ENCODE measurements at places on chromosomes 4 and X.

DNA sequence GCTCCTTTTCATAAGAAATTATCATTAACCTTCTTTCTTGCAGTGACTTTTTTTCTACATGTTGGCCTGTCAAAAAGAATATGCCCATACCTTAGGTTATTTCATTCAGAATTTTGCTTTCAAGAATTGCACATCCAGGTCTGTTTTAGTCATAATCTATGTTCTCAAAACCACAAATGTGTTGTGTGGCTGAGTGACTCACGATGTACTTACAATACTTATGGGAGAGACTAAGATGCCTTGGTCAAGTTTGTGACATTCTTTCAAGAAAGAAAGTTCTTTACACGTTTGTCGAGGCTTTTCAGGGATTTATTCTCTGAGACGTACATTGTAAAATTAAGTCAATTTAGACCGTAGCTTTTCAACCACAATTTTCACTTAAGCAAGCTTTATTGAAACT is 396.7 kb downstream of the FSTL5 start:
- peak; percentile 39 for DNase-seq

DNA sequence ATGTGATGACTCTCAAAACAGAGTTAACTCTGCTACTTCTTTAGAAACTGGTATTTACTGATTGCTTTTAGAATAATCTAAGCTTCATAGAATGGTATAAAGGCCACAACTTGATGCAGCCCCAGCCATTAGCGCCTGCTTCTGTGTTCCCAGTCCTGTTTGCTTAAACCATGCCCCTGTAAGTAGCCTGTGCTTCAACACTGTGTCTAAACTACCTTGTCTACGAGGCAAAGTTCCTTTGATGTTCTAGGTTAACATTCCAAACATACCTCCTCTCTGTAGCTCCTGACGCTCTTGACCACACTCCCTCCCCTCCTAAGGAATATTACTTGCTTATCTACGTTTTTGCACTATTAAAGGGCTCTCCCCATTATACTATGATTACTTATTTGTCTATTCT is 352.5 kb upstream of the ADGRL3 start:
- DNase-seq: no peak

GRCh38 chr4:139918591-139918990 is 235.4 kb downstream of the MAML3 start:
- DNase-seq: no peak

DNA sequence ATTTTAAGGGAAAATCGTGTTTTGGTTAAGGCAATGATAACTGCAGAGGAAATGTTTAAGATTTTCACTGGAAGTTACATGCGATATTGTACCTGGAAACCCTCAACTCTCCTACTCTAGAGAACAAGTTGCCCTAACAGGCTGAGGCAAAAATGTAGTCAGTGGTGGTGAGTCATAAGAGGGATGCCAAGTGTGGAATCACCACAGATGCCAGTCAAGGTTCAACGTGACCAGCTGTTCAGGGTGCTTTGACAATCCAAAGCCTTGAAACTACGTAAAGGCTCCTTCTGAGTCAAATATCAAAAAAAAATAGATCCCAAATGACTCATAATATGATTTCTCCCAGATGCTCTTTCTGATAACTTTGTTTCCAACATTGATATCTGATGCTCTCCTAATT is 77.9 kb upstream of the AFF2 start:
- DNase-seq: no peak

- DNase-seq: no peak
Measured at GRCh38 chrX:109635146-109635545, 10.2 kb upstream of the KCNE5 start.

Data from HS-5 (cell line).